Activated B cell treated with CpG ODN at 0.5 μM for 24 hours (primary cell): ENCODE measurements at places on chromosomes 1 and 21.

DNA sequence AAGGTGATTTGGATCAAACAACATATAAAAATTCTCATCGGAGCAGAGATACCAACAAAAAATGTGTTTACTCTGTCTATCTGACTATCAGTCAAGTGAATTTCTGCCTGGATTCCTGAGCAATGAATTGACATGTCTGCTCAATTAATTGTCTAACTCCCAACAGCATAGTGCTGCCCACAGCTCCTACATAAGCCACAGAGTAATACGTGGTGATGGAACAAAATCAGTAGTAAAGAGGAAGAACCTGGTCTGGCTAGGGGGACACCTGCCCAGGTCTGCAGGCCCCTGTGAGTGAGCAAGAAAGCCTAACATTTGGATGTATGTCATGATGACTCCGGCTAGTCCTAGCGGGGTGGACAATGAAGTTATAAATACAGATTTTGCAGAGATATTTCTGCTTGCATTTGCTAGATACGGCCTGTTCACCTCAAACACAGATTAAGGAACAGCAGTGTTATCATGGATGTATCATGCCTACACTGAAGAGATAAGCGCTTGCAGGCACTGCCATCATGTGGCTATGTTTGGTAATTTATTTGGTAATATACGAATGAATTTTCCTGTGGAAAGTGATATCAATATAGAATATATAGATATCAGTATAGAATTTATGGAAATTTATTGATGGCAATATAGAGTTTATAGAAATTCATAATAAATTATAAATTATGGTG, 69.6 kb upstream of the LRRC8B start:
- no peak for DNase-seq

GRCh38 chr21:46195595-46196195, 11.4 kb upstream of the SPATC1L start:
- no peak for DNase-seq

DNA sequence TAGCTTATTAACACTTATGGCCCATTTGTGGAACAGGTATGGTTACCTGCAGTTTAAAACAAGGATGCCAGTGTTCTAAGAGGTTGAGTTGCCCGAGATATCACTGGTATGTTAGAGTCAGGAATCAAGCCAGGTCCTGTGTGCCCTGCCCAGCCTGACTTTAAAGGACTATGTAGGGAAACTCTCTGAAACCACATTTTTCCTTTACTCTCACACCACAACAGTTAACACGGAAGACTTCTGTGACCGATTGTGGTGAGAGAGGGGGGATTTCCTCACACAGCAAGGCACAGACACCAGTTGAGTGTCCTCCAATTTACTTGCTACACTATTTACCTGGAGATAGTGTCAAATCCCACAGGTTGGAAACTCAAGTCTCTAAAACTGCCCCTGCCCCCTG, 47.8 kb downstream of the UCK2 start:
- no peak for DNase-seq

- no peak for DNase-seq
Measured at GRCh38 chr1:174969977-174970376, 29.8 kb upstream of the CACYBP start.

GRCh38 chr1:213564215-213564659, 423.5 kb upstream of the PROX1 start:
- DNase-seq = no peak

DNA sequence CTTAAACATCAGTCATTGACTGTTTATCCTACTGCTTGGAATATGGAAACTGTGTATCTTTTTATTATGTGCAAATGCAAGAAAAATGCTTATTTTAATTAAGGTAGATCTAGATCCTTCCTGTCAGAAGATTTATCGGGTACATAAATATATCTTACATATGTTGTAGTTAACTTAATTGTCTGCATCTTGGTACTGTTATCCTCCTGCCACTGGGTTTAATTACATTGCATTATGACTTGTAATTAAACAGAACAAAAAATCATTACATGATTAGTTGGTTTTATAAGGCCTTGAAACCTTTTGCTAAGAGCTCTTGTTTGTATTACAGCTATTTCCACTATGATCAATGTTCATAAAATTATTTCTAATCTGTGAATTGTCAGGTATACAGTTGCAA, 211.2 kb downstream of the PTGER3 start:
- no peak for DNase-seq

GRCh38 chr1:181206979-181207790, 118.7 kb downstream of the IER5 start:
- no peak for DNase-seq

DNA sequence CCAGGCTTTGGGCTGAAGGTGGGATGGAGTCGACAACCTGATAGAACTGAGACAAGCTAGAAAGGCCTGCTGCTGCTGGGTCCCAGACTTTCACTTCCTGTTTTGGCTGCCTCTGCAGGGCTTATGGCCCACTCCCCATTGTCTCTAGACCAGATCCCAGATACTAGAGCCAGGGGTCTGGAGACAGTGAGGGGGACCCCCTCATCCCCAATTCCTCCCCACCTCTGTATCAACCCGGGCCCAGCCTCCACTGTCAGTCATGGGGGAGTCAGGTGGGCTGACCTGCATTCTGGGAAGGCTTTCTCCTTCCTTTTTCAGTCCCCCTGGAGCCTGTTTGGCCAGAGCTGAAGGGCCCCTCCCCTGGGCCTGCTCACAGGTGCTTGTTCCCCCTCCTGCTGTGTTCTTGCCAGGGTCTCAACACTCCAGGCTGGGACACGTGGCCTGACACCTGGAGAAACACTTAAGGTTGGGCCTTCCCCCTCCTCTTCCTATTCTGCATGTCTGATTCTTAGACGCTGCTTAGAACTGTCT, 18.0 kb upstream of the ETV3L start:
- DNase-seq = no peak

DNA sequence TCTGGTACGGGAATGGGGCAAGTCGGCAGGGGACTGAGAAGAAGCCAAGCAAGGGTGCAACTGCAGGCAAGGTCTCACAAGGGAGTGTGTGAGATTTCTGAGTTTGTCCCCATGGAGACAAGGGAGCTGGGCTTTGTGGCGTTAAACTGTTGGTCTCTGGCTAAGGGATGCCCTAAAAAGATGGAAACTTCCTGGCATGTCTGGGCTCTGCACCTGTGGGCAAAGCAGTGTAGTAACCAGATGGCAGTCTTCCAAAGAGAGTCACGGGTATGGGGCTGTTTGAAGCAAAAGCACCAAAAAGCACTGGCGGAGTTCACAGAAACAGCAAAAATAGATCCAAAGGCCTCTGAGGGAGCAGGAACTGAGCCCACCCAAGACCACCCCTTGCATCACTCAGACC, 104.8 kb upstream of the SLC44A3 start:
- no peak for DNase-seq

- no peak for DNase-seq
Measured at GRCh38 chr1:55217226-55217986, 2.2 kb upstream of the USP24 start.

DNA sequence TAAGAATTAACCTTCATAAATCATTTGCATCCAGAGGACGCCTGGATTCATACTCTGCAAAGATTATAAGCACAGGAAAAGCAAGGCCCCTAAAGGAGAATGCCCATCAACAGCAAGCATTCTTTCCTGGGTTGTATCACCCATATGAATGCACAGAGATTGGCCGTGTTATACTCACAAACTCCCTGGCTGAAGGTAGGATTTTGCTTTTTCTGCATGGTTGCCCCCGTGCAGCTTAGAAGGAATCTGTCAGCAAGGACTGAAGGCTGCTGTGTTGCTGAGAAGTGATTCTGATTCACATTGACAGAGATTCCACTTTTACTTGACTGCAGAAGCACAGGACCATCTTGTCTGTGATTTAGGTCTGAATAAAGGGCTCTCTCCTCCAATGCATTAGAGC, 283.0 kb downstream of the LRRIQ3 start:
- DNase-seq = no peak

DNA sequence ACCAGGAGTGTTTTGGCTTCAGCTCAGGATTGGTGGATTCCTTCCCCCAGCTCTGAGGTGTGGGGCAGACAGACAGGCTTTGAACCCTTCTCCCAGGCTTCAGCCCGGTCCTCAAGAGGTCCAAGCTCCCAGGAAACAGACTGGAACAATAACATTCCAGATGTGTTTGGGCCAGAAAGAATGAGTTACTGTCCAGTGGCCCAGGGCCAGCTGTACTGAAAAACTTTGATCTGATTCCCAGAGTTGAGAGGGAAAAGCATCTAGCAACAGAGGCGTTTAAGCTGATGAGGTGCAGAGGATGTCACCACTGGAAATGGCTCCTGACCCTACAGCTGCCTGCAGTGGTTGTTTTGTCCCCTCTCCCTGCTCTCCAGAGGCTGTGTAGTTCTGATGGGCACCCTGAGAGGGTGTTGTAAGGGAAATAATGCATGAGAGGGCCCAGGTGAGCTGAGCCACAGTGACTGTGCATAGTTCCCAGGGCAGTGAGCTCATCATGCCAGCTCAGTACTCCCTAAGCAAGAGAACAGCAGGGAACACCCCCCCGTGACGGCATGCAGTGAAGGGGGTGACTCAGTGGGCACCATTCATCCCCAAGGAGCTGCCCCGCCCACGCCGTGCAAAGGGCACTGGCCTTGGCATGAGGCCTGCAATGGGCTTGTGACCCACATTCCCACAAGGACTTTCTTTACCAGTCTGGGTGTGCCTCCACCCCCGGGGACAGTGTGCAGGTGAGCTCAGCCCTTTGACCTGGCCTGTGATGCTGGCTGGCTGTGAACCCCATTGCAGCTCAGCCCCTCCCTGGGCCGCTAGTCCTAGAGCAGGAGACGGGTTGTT, 13.8 kb upstream of the SFN start:
- no peak for DNase-seq

DNA sequence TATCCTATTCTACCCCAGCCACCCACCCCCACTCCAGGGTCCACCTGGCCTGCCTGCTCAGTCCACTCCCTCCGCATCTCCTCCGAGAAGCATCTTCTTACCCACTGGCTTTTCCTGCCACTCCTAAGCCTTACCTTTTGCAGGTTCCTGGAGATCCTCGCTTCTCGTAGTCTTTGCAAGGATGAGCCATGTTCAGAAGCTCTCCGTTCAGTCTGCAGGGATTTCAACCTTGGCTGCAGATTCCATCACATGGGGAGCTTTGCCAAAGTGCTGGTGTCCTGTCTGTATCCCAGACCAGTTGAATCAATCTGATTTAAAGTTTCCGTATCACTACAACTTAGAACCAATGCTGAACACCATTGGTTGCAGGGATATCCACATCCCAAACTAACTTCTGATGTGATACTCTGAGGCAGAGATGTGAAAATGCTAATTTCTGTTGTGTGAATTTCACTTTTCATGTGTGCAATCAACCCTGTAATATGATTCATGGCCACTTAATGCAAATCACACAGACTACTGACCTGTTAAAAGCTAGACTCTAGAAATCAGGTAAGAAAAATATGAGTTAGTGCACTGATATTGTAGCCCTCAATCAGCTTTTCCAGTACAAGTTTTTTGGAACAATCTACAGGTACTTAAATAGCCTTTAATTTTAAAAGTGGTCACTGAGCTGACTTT, 61.9 kb downstream of the CAPN2 start:
- no peak for DNase-seq

DNA sequence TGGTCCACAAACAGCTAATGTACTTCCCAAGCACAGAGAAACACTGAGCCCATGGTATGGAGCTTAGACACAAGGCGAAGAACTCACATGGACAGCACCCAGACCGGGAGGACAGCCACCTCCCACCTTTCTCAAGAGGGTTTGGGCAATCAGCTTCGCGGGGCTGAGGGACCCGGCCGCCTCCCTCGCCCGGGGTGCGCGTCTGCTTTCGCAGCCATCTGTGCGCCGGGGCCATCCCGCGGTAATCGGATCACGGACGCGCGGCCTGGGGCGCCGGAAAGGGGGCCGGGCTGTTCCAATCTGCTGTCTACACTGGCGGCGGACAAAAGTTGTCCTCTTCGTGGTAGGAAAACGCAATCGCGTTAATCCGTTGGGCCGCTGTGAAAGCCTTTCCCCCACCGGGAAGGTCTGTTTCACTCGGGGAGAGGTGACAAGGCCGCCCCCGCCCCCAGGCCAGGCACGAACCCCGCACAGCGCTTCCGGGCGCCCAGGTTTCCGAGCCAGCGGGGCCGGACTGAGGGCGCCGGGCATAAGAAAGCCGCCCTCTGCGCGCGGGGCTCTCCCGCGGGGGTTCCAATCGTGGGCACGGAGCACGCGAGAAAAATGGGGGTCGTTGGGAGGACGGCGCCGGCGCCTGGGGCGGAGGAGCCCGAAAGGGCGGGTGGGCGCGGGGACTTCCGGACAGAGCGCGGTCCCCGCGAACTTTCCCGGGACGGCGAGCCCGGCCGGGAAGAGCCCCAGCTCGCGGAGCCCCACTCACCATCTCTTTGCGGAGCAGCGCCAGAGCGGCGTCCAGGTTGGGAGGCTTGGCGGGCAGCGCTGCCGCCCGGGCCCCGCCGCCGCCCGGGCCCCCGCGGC, 664 bp downstream of the FAM89A start:
- peak; percentile 37 for DNase-seq

- no peak for DNase-seq
Measured at GRCh38 chr1:55443175-55443915, 228.2 kb upstream of the USP24 start.

GRCh38 chr1:226979517-226980121, 39.5 kb downstream of the COQ8A start:
- no peak for DNase-seq

- DNase-seq = no peak
Measured at GRCh38 chr1:40344597-40344996, 27.5 kb upstream of the COL9A2 start.

GRCh38 chr1:17080880-17081279, 27.0 kb upstream of the SDHB start:
- DNase-seq = no peak
